A673 (cell line): ENCODE measurements at places on chromosomes 13 and 19. TPM values are rescaled to one million over a fixed set of nuclear protein-coding genes. Genes with fewer than 3 reads are reported as not detected.

ZNF302 gene
- total RNA-seq: 24.1 and 27.7 TPM in 2 replicates

NLRP8 gene
- not detected in 2 replicates for total RNA-seq

ZNF525 gene
- total RNA-seq: 8.7 and 9.2 TPM in 2 replicates

ZSWIM4 gene
- total RNA-seq: 9.8 and 13.7 TPM in 2 replicates

KIR2DL4 gene
- total RNA-seq: not detected in 2 replicates

BSG gene
- 865 TPM in 2 replicates for total RNA-seq

RNF225 gene
- 0.60 and 0.74 TPM in 2 replicates for total RNA-seq

GFY gene
- total RNA-seq: not detected in 2 replicates

EPSTI1 gene
- 0.13 TPM in 1 of 2 replicates, not detected in the other for total RNA-seq

CYP2A6 gene
- total RNA-seq: not detected in 2 replicates

CA11 gene
- total RNA-seq: 36.8 and 38.2 TPM in 2 replicates

MCF2L gene
- 7.0 and 9.5 TPM in 2 replicates for total RNA-seq

GPR12 gene
- total RNA-seq: not detected in 2 replicates

DNA sequence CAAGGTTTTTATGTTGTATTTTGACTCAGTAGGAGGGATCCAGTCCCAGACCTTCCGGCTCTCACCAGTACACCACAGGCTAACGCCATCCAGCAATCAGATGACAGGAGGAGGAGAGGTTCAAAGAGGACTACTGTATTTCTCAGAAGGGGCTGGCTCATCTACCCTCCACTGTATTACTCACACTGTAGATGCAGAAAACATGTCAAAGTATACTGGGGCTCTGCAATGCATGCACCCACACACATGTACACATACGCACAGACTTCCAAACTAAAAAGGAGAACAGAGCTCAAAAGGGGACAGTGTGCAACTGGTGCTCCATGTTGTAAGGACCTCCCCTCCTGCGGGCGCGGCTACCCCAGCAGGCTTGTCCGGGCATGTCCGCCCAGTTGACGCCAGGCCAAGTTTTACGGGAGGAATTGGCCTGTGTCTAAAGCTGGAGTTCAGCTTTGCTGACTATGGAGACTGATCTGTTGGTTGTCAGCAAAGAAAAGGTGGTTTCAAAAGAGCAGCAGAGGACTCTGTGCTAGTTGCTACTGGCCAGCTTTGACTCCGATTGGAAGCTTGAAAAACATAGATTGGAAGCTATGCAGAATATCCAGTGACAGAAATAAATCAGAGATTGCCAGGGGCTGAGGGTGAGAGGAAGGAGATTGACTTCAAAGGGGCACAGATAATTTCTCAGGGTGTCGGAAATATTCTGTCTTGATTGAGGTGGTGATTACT is 314.2 kb downstream of the DLEU7 start:
- peak; percentile 63 for DNase-seq

DNA sequence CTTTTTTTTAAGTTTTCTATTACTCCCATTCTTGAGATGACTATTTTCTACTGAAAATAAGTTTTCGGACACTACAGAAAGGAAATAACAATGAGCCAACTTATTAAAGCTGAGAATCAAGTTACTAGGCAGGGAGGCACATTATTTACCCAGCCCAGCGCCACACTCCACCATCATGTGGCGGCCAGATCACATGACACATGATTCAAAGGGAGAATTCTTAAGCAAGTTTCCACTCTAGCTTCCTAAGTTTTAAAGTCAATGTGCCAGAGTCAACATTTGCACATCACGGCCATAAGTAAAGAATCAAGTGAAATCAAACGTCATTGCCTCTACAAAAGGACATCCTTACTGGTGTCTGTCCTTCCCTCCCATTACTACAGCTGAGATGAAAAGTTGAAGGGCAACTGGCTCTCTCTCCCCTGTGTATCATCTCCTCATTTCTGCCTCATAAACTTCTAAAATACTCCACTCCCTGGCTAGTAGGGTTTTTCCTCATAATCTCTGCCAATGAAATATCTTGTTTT is 81.7 kb downstream of the KLF12 start:
- no peak for DNase-seq

GRCh38 chr19:32869966-32870573 is 503 bp upstream of the SLC7A9 start:
- DNase-seq: no peak

DNA sequence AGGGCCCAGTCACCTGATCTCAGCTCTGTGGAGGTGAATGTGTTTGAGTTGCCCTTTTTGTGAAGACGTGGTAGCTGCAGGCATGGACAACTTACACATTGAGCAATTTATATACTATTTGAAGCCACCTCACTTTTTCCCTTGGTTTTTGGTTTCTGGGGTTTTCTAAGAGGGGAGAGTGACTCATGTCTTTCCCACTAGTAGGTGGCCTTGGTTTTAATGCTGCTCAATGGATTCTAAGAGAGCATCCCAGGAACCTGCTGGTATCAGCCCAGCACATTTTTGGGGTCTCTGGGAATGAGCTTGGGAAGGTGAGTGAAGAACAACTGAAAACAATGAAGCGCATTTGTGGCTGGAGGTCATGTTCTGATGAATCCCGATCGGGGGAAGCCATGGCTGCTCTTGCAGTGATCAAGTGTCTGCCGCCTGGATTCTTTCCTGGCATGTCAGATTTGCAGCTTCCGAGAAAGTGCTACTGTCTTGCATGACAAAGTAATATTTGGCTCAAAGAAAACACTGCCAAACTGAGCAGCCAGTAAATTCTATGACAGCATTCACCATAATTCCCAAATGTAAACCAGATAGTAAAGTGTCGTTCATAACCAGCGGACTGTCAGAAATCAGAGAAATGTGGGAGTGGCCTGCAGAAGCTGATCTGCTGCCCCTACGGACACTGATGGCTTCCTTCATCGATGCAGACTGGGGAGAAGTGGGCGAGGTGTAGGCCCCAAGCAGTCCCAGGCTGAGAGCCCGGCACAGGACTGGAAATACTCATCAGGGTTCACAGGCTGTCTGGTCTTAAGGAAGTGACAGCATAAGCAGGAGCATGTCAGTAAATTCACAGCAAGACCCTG is 98.7 kb downstream of the COL4A2 start:
- no peak for DNase-seq

DNA sequence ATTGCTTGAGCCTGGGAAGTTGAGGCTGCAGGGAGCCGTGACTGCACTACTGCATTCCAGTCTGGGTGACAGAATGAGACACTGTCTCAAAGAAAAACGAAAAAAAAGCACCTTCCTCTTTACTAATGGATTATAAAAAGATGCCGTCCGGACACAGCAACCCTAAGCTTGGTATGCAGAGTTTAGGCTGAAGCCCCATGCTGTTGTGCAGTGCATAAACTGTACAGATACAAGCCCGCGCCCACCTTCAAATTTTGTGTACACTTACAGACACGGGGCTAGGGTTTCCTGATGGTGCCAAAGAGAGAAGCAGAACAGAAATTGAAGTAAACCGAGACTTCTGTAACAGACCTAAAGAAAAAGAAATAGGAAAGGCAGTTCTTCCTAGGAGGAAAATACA is 9.0 kb downstream of the LPAR6 start:
- no peak for DNase-seq

GRCh38 chr19:10761443-10762250 is 43.8 kb downstream of the DNM2 start:
- DNase-seq: no peak

- no peak for DNase-seq
These were observed 195.3 kb downstream of the LIG4 start for GRCh38 chr13:108020027-108020426.

- no peak for DNase-seq
These were observed 18.0 kb upstream of the ITGBL1 start for GRCh38 chr13:101434486-101434885.

DNA sequence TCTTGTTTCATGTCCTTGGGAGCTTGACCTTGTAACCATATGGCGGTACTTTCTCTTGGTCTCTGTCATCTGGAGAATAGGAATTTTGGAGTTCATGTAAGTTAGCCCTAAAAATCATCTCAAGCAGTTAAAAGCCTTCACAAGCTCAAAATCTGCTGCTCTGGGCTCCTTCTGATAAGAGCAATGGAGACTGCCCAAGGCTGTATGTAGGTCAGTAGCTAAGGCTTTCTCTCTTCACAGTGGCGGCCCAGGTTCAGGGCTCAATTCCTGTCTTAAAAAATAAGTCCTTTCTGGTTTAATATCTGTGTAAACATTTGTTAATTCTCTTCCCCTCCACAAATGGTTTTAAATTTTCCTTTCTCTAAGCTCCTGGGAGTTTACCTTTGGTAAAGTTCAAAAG is 45.3 kb upstream of the ANKRD10 start:
- DNase-seq: no peak

GRCh38 chr19:41354343-41354953 is 726 bp upstream of the TGFB1 start:
- DNase-seq: no peak

GRCh38 chr13:61727767-61728166 is 312.1 kb upstream of the PCDH20 start:
- peak; percentile 30 for DNase-seq

GRCh38 chr19:492091-492531 is 4.2 kb upstream of the MADCAM1 start:
- DNase-seq: no peak

GRCh38 chr19:38015761-38016160 is 108.8 kb downstream of the SIPA1L3 start:
- DNase-seq: no peak

- no peak for DNase-seq
These were observed 58.4 kb downstream of the SPRYD7 start for GRCh38 chr13:49877629-49878218.

DNA sequence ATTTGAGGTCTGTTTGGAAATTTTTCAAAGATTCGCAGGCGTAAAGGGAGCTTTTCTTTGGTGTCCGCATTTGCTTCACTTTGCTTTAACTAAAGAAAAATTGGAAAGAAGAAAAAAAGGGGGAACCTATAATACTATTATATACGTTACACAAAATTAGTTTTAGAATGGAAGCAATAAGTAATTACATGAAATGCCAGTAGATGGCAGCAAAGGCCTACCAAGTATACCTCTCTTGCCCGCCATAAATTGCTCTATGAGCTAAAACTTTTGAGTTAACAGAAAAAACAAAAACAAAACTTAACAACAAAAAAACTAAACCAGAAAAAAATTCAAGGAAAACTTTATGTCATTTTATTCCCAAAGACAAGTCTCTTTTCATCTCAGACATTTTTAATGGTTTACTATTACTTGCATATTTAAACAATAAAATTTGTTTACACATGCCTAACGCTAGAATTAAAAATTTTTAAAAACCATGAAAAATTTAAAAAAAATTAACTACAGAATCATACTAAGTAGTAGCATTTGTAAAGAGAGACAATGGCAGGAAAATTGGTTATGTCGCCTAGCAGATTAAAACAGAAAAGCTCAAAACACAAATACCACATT is 271.4 kb downstream of the NALCN start:
- peak; percentile 75 for DNase-seq

GRCh38 chr19:4744451-4745174 is 21.0 kb upstream of the DPP9 start:
- DNase-seq: peak; percentile 64

DNA sequence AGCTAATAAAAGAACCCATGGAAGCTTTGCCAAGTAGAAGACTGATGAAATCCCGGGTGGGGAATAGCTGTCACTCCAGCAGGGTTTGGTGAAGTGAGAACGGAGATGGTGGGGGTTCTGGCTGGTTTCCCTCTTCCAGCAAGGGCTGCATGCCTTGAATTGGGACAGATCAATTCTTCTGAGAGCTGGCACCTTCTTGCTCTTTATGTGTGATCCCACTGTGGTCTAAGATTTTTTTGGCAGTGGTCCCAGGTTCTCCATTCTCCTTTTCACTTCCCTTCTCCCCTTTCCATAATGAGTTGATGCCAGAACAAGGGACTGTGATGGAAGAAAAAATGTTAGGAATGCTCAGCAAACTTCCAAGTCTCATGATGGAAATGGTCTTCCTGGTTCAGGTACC is 50.0 kb downstream of the TNFSF11 start:
- DNase-seq: no peak

- DNase-seq: no peak
These were observed 411.0 kb downstream of the HS6ST3 start for GRCh38 chr13:96500953-96501352.

DNA sequence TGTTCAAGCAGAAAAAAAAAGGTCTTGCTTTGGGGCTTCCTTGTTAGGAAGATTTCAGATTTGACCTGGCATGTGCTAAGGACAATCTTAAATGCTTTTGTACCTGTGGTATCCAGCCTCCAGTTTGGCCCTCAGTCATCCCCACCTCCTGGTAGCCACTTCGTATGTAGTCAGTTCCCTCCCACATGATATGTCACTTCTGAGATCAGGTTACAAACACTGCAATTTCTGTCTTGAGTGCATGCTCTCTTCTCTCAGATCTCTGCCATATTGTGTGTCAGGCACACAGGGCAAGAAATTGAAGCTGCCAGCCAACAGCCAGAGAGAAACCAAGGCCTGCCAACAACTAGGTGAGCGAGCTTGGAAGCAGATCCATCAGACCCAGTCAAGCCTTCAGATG is 60.3 kb upstream of the STARD13 start:
- DNase-seq: no peak

- no peak for DNase-seq
These were observed 369.4 kb downstream of the LIG4 start for GRCh38 chr13:107845911-107846310.

- no peak for DNase-seq
These were observed 267.8 kb downstream of the KCNRG start for GRCh38 chr13:50283017-50283416.

DNA sequence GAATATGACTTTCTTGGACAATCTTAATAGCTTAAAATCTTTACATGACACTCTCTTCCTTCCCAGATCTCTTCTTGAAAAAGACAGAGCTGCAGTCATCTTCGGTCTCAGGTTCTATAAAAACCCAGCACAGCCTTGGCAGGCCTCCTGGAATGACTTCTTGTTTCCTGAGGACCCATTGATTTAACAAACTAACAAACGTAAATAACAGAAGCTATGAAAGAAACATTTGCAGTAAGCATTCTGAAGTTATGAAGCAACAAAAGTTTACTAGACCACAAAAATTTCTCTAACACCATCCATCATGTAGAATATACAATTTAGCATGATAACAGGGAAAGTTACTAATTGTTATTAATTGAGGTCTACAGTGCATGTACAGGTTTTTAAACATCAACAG is 62.8 kb upstream of the STARD13 start:
- DNase-seq: no peak

GRCh38 chr13:95382916-95383315 is 81.7 kb upstream of the ABCC4 start:
- DNase-seq: no peak

- peak; percentile 94 for DNase-seq
These were observed 659 bp downstream of the NFKBID start for GRCh38 chr19:35899547-35900214.

DNA sequence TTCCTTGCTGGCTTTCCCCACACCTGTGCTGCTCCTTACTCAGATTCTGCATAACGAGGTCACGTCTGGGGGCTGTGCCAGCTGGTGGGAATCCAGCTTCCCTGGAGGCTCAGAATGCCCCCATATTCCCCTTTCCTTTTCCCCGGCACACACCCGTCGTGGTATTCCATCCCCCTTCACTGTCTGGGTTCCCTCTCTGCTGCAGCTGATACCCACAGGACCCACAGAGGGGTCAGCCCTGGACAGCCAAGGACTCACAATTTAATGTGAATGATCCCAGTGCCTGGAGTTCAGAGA is 4.2 kb upstream of the MYH14 start:
- no peak for DNase-seq

GRCh38 chr19:38917516-38917915 is 5.5 kb upstream of the CCER2 start:
- DNase-seq: no peak
